CD4-positive, alpha-beta T cell treated with Interleukin-6 for 4 hours (primary cell): ENCODE measurements at places on chromosomes 4 and X.

DNA sequence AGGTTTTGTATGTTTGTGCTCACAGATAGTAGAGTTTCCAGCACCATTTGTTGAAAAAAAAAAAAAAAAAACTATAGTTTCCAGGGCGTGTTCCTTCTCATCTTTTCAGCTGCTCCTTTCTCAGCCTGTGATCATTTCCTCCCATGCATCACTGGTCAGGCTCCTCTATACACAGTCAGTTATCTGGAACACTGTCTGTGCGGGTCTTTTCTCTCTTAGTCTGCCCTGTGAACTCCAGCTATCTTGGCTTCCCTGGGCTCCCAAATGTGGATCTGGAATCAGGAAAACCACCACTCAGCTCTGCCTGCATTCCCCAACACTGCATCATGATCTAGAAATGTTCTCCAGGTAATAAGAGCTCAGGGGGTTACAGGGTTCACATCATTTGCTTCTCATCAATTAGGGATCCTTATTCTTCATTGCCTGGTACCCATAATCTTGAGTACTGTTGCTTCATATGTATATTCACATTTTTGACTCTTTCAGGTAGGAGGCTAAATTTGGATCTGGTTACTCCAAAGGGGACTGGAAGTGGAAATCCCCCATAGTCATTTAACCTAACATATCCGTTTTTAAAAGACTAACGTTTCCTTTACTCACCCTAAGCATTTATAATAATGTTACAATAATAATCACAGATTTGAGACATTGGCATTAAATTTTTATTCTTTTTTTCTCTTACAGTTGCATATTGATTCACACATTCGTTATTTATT is 221.8 kb upstream of the KLF3 start:
- DNase-seq, result no peak

GRCh38 chr4:155822572-155822971 is 43.5 kb downstream of the ASIC5 start:
- no peak for DNase-seq

- DNase-seq, result no peak
These were observed 94.5 kb upstream of the STIM2 start for GRCh38 chr4:26766141-26766540.

DNA sequence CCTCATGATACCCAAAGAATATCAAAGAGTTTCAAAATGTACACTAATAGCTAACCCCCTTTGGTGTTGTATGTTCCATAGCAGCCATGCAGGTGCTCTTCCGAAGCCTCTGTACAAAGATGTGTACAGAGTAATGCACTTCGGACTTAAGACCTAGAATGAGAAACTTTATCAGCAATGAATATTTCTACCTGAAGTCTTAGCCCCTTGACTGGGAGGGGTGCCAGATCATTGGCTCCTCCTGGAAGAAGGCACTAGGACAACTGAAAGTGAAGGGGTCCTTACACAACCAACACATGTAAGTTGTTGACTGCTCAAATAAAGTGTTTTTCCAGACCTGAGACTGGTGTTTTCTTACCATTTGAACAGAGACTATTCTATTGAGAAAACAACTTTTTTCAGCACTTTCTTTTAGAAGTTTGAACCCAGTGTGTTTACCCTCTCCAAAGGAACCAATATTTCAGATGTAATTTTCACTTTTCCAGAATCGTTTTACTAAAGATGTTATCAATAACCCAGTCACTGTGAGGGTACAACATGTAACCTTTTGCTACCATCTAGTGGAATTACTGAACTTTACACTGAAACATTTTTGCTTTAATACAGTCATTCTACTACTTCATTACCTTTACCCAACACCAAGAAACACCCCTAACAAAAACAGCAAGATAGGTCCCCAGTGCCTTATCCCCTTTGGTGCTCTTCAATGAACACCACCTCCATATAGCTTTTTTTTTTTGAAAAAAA is 33.3 kb upstream of the PRDX4 start:
- no peak for DNase-seq

DNA sequence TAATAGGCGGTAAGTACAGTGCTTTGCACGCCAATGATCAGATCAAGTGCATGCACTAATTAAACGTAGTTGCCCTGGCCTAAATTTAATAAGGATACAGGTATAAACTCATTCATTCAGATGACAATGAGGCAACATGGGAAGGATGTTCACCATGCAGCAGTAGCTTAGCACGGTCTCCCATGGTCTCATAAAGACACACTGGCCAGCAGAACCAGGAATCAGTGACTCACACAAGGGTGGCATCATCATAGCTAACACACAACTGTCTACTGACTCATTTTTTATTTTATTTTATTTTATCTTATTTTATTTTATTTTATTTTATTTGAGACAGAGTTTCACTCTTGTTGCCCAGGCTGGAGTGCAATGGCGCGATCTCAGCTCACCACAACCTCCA is 42.7 kb downstream of the TMEM156 start:
- no peak for DNase-seq

DNA sequence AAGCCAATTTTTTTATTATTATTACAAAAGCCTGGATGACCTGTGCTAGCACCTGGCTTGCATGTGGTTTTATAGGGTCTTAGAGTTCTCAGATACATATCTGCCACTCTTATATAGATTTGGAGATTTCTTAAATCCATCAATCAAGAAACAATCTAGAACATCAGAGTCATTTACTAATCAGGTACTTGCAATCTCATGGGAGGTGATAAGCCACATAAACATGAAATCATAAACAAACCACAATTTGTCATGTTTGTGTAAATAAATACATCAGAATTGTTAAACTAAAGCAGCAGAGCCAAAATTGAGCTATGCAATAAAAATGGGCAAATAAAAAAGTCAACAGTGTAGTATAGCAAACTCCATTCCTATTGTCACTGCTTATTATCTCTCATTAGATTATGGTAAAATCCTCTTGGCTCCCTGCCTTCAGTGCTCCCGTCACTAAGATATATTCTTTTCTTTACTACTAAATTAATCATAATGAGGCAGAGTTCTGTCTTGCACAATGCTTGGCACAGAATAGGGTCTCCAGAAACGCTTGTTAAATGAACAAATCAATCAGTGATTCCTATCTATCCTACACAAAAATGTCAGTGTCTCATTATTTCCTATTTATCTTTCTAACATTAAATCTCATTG is 108.7 kb upstream of the TTC29 start:
- DNase-seq, result no peak

- no peak for DNase-seq
These were observed 161.8 kb downstream of the NAA11 start for GRCh38 chr4:79163981-79164490.

GRCh38 chrX:39788521-39788920 is 309.2 kb downstream of the BCOR start:
- no peak for DNase-seq

- no peak for DNase-seq
These were observed 190.2 kb downstream of the ANTXR2 start for GRCh38 chr4:79882806-79883205.

GRCh38 chrX:20363275-20363674 is 96.6 kb upstream of the RPS6KA3 start:
- DNase-seq, result no peak

DNA sequence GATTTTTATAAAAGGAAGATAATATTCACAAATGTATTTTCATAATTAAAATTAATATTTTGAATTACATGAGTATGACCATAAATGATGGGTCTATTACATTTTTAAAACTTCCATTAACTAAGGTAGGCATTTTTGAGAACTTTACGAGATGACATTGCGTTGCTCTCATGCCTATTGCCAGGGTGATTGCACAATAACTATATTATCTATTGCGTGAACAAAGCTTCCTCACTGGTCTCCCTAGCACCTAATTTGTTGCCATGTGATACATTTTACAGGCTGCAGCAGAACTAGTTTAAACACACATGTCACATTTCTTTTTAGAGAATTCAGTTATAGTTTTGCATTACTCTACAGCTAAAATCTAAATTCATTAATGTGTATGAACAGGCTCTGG is 289.7 kb upstream of the GRID2 start:
- no peak for DNase-seq
